CD8-positive, alpha-beta T cell (primary cell): ENCODE measurements at places on chromosomes 12 and 14.

- no peak for DNase-seq
Measured at GRCh38 chr12:53677016-53677799, 1.3 kb upstream of the ATP5MC2 start.

GRCh38 chr12:42617622-42618021 lies 28.1 kb upstream of the PRICKLE1 start:
- DNase-seq, result no peak

DNA sequence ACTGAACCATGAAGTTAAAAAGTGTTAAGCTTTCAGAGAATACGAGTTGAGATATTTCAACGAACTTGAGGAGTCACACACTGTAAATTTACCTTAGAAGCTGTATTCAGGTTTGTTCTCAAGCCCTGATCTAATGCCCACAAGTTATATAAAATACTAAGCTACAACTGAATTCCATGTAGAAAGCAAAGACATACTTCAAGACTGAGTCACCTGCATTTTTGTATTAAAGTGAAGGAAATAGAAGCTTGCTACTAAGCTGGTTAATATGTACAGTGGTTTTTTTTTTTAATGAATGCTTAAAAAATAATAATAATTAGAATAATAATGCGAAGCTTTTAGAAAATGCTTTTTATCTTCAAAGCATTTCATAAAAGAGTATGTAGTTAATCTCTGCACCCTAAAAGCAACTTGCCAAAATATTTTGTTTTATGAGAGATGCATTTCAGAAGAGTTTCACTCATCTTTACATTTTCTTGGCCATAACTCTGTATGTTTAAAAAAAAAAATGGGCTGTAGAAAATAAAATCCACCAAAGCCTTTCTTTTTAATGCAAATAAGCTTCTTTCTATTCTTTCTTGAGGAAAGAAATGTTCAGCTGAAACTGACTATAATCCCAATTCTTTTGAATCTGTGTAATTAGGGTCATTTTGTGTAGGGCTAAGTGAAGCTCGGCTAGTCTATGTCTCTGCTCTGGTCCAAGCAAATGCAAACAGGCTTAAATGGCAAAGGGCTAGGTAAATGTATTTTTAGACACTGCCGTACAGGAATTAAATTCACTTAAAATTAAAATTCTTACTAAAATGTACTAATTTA lies 1047.5 kb upstream of the FLRT2 start:
- DNase-seq, result no peak

DNA sequence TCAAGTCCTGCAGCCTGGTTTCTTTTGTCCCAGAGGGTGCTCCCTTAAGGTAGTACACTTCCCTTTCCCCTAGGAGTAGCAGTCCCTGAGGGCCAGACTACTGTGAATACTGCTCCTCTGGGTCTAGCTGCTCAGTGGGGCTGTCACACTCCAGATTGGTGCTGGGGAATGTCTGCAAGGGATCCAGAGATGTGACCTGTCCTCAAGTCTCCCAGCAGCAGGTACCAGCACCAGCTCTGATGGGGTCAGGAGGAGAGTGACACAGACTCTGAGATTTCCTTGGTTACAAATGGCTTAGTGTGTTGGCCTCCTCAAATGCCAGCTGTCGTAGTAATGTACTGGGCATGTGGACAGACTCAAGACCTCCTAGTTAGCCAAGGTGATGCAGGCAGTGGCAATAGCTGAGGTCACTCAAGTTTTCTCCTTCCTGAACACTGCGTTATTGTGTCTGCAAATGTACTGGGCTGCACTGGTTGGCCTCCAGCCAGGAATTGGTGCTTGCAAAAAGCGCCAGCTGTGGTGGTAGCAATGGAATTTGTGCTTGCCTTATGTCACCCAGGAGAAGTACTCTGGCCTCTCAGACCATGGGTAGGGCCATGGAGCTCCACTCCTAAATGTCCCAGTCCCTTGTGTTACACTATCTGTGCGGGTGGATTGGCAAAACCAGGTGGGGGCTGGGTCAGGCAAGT lies 36.4 kb upstream of the AEBP2 start:
- no peak for DNase-seq

GRCh38 chr12:122195405-122195804 lies 8.1 kb upstream of the B3GNT4 start:
- no peak for DNase-seq
